ENCODE measurements at places on chromosomes 4 and X.

DNA sequence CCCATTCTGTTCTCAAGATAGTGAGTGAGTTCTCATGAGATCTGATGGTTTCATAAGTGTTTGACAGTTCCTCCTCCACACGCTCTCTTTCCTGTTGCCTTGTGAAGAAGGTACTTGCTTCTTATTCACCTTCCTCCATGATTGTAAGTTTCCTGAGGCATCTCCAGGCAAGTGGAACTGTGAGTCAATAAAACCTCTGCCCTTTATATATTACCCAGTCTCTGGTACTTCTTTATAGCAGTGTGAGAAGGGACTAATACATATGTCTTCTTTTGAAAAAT, 58.4 kb downstream of the CFAP299 start:
- no peak for DNase-seq

GRCh38 chrX:2469196-2469685, 31.5 kb downstream of the DHRSX start:
- no peak for DNase-seq

- no peak for DNase-seq
Measured at GRCh38 chr4:174317531-174317930, 33.8 kb downstream of the CEP44 start.

DNA sequence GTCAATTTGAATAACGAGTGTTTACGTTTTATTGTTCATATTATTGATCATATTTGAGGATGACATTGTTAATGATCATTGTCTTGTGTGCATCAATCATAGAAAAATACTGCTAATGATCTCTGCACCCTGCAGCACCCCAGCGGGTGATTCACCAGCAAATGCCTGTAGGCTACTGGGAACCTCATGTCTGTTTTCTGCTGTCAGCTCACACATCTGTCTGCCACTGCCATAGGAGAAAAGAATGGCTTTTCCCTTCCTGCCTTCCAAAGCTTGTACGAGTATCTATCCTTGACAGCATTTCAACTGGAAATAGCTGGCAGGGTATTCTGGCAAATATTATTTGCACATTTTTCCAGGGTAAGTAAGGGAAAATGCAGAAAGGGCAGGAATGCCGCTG, 272.1 kb upstream of the TRAM1L1 start:
- DNase-seq, result no peak

DNA sequence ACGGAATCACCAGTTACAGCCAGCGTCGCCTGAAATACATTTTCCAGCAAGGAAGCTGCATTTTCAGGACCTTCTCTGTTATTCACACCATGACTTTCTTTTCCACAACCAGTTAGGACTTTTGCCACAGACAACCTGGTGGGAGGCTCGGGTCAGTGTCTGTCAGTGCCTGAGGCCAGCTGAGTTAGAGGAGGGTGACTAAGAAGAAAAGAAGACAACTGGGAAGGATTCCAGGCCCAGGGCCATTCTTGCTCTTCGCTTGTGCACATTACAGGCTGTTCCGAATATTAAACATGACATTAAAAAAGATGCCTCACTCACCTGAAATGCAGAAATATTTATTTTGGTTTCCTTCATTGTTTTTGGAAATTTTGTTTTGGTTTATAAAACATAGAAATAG, 21.4 kb upstream of the CENPU start:
- no peak for DNase-seq

GRCh38 chr4:187088070-187088799, 364.6 kb upstream of the FAT1 start:
- no peak for DNase-seq

GRCh38 chrX:739611-740010, 109.0 kb downstream of the SHOX start:
- no peak for DNase-seq

DNA sequence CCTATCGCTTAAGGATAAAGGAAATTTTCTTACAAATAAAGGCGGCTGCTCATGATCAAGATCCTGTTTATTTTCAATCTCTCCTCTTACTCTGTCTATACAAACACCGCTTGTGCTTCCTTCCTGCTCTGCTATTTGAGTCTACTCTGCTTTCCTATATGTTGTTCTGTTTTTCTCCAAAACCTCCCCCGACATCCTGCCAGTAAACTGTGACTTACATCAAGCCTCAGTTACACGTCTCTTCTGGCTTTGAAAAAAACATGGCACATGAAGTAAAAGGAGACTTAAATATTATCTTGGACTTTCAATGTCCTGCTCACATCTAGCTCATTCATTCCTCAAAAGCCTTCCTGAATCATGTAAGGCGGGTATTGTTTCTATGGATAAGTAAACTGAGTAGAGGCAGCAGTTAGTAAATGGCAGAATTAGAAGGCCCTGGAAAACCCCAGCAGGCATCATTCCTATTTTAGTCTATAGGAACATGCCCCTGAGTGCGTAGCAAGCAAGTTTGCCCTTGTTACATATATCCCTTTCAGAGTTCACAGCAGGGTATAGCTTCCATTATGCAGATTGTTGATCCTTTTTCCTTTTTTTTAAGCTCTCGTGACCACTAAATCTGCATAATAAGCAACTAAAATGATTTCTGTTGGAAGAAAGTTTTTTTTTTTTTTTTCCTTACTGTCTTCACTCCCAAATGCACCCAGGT, 280.1 kb downstream of the RAPGEF2 start:
- no peak for DNase-seq

DNA sequence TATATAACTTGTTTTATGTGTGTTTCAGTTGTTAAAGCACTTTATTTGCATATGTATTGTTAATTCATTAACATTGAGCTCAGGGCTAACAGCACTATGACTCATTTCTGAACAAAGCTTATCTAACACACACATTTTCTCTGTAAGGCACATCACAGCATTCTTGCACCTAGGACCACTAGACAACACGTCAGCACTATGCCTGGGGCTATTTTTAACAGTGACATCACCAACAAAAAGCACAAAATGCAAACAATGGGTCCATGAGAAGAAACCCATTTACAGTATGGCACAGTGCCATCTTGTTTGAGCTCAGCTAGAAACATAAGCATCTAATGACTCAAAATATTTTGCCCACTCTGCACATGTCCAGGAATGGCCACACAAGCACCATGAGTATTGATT, 124.4 kb downstream of the RELL1 start:
- no peak for DNase-seq

GRCh38 chr4:76300012-76300411, 6.5 kb upstream of the STBD1 start:
- DNase-seq, result no peak

DNA sequence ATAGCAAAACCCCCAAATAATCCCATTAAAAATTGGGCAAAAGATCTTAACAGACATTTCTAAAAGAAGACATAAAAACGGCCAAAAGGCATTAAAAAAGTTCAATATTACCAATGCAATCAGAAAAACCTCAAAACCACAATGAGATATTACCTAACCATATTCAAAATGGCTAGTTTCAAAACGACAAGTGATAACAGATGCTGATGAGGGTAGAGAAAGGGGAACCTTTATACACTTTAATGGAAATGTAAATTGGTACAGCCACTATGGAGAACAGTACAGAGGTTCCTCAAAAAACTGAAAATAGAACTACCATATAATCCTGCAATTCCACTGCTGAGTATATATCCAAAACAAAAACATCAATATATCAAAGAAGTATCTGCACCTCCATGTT, 6.2 kb downstream of the AADAT start:
- no peak for DNase-seq

- DNase-seq, result no peak
Measured at GRCh38 chr4:187424636-187425035, 570.9 kb upstream of the ZFP42 start.

DNA sequence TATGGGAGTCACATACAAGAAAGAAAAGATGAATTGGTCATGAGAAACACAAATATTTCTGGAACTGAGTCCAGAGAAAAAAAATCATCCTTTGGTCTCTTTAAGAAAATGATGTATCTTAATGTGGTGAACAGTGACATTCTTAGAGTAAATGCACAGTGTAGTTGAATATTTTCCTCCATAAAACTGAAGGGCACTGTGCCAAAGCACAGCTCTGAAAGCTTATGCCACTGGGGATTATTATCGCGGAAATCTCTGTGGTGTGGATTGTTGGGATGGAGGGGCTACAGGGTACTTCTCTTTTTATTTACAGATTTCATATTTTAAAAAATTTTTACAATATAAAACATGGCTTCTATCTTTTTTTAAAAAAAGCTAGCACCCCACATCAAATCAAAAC, 908.1 kb downstream of the CCSER1 start:
- no peak for DNase-seq

DNA sequence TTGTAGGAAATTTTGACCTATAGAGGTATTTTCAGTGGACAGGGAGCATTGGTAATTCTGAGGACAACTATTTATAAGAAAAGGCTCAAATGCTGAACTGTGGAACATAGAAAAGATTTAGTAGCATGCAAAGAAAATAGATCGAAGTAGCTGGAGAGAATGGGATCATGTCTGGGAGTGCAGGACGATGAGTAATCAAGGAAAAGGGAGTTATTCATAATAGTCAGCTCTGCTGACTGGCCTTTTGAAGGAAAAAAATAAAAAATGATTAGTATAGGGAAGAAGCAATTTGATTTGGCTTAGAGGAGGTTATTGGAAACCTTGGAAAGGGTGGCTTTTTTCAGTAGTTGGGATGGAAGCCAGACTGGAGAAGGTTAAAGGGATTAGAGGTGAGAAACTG, 22.9 kb upstream of the ANK2 start:
- no peak for DNase-seq

DNA sequence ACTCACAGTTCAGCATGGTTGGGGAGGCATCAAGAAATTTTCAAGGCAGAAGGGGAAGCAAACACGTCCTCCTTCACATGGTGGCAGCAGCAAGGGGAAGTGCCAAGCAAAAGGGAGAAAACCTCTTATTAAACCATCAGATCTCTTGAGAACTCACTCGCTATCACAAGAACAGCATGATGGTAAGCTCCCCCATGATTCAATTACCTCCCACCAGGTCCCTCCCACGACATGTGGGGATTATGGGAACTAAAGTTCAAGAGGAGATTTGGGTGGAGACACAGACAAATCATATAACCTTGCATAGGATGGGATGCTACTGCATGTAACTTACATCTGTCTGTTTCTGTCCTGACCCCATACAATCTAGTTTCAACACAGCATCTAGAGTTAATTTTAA, 511.8 kb upstream of the ARX start:
- DNase-seq, result no peak

DNA sequence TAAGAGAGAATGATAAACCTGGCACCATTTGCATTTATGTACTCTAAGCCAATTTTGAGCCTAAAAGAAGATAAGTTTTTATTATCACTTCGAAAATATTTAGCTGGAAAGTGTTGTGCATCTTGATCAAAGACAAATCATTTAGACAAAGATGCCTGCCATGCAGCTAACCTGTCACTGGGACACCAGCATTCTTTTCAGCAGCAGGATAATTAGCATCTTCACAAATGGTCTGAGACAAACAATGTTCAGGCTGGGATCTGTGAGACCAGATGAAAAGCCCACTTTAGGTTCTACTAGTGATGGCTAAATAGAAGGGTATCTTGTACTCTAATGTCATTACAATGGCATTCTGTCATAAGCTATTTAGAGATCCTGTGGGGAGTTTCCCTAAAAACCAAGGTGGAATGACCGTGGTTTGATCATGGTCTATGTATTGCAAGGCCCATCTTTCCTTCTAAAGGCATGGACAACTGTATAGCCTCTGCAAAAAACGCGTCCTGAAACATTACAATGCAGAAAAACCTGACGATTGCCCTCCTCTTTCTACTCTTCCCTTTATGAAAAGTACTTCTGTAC, 7.2 kb downstream of the PRDM8 start:
- no peak for DNase-seq
